Hypothalamus (tissue), 51 donors: ENCODE measurements at places on chromosomes 13 and 19.

DNA sequence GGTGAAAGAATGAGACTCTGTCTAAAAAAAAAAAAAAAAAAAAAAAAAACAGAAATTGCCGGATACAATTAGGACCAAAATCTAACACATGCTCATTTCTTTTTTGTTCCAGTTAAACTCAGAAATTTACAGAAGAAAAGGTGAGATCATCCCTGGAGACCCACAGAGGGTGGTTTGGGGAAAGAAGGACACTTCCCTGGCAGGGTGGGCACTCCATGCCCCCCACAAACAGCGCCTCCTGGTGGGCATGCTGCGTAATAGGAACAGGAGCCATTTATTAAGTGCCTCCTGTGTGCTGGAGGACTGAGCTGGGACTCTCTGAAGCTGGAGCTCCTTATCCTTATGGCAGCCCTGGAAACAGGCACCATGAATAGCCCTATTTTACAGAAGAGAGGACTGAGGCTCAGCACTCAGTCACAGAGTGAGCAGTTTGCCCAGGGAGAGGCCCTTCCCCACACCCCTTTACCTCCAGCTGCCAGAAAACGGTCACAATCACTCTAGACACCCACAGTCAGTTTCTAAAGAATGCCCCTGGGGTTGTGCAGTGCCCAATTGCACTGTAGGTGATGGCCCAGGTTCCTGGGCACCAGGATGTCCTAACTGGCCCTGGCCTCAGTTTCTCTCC is 10.1 kb downstream of the C19orf38 start:
- no peak for DNase-seq

DNA sequence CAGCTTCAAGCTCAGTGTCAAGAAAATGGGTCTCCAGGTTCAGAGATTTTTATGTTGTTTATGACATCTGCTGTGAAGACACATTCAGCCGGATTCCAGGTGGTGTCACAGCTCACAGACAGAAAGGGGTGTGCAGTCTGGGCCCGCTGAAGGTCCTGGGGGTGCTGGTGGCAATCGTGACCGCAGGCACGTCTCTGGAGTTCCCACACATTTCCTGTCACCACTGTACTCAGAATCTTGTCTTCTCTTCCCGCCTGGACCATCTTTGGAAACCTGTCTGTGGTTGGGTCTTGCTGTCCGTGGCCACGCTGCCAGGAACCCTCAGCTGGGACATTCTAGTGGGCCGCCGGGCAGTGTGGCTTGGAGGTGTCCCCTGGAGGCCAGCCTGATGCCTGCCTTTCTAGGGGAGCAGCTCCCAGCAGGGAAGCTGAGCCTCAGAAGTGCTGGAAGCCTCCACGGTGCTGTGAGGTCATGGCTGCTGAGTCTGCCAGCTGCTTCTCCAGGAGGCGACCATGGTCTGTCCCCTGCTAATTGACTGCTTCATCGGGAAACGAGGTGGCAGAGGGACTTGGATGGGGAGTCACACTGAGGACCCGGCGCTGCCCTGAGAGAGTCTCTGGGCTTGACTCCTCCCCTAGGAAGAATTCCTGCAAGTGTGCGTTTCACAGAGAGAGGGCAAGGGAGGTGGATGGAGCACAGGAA is 3.7 kb downstream of the TEX29 start:
- DNase-seq = no peak

- DNase-seq = no peak
Observed at GRCh38 chr13:73177017-73177416, 118.2 kb downstream of the KLF5 start.

- DNase-seq = no peak
Observed at GRCh38 chr19:49356382-49356781, 5.8 kb downstream of the TEAD2 start.

DNA sequence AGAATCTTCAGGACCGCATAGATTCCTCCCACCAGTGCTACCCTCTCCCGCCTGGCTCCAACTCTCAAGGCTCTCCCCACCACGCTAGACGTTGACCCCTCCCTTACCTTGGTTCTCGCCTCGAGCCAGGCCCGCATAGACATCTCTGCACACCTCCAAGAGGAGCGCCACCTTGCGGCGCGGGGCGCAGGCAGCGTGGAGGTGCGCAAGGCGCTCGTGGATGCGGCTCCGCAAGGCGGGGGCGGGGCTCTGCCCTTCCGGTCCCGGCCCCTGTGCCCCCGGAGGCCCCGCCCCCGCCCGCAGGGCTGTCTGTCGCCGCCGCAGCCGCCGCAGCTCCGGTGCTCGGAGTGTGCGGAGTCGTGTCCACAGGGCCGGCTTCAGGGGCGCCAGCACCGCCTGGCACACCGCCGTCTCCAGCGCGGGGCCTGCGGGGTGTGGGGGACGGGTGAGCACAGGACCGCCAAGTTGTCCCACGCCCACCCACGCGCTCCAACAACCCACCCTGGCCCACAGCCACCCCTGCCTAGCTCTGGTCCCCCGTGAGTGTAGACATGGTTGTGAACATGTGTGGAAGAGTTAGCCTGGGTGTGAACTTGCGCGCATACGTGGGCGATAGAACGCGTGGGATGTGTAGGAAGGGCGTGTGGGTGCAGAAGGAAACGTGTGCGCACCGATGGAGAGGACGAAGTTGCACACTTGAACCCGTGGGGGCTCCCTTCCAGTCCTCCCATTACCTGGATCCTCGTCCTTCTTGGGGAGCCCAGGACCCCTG is 8.1 kb downstream of the RINL start:
- peak; percentile 35 for DNase-seq

DNA sequence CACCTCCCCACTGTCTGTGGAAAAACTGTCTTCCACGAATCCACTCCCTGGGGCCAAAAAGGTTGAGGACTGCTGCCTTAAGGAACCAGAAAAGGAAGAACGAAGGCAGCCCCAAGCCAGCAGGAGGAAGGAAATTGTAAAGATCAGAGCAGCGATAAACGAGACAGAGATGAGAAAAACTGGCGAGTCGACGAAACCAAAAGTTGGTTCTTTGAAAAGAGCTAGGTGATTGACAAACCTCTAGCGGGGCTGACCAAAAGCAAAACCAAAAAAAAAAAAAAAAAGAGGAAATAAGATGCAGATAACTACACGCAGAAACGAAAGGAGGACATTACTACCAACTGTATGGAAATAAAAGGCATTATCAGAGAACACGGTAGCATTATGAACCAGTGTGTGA is 76.9 kb downstream of the GADD45B start:
- no peak for DNase-seq

- DNase-seq = no peak
Observed at GRCh38 chr13:75724752-75725517, 88.8 kb downstream of the LMO7 start.

DNA sequence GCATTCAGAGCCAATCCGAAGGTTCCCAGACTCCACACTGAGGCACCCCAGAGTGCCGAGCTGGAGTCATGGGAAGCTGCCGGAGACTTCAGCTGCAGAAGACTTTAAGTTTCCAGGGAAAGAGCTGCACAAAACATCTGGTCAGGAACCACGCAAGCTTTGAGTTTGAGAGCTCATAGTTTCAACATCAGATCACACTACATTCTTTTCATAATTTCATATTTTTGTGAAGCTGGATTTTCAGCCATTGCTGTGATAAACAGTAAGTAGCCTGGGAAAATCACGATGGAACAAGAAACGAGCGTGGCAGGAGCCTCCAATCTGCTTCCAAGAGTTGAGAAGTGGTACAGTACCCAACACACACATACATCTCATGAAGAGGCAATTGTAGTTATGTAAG is 25.5 kb upstream of the ATP12A start:
- DNase-seq = no peak

GRCh38 chr19:50745221-50745620 is 22.1 kb downstream of the CLEC11A start:
- DNase-seq = no peak

DNA sequence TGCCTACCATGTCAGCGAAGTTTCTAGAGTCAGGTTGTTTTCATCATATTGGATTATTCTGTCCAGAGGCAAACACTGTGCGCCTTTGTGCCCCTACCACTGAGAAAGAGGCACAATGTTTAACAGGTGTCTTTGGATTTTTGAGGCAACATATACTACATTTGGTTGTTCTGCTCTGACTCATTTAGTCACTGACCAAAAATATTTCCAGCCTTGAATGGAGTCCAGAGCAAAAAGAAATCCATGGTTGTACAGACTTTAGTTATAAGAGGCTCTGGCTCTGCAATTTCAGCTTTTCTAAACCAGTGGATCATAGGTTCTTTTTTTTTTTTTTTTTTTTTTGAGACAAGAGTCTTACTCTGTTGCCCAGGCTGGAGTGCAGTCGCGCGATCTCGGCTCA is 35.7 kb downstream of the LACC1 start:
- DNase-seq = no peak

DNA sequence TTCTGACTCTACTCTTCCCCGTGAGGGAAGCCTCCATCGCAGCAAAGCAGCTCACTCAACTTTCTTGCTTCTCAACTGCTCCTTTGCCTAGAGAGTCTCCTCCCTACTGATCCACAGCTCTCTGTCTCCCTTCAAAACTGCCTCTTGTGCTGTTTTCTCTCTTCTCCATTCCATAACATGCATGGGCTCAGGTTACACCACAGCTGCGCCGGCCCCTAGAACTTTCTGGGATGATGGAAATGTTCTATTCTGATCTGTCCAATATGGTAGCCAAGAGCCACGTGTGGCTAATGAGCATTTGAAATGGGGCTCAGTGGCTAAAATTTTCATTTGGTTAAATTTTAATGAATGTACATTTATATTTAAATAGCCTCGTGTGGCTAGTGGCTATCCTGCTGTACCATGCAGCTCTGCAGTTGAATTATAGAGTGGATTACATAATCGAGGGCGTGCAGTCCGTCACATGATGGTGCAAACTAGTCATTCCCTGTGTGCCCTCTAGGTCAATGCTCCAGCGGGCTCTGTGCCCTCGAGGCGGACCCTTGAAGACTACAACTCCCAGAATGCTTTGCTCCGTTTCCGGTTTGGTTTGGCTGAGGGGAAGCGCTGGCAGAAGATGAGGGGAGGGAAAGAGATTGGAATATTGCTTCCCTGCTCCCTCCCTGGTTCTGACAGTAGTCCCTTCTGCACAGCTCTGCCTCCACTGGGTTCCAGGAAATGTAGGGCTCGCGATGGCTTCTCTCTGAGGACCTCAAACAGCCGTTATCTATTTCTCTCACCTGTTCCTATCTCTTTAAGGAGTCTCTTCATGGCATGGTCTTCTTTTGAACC is 109.8 kb downstream of the CACNA1A start:
- DNase-seq = peak; percentile 18

- DNase-seq = no peak
Observed at GRCh38 chr13:41916173-41916954, 44.5 kb downstream of the VWA8 start.

DNA sequence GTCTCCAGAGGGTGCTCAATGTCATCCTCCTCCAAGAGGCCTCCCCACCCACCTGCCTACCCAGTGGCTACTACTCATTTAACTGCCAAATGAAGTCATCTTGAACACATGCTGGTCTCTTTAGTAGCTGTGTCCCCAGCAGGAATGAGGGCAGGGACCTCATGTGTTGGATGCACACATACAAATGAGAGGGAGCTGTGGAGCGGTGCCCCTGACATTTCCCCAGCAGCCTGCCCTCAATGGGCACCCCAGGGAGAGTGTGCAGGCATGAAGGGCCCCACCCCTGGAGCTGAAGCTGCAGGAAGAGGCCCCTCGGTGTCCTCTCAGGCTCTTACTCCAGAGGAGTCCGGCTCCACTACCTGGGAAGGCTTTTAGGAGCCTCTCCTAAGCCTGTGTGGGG is 1322.7 kb downstream of the UQCRFS1 start:
- no peak for DNase-seq

DNA sequence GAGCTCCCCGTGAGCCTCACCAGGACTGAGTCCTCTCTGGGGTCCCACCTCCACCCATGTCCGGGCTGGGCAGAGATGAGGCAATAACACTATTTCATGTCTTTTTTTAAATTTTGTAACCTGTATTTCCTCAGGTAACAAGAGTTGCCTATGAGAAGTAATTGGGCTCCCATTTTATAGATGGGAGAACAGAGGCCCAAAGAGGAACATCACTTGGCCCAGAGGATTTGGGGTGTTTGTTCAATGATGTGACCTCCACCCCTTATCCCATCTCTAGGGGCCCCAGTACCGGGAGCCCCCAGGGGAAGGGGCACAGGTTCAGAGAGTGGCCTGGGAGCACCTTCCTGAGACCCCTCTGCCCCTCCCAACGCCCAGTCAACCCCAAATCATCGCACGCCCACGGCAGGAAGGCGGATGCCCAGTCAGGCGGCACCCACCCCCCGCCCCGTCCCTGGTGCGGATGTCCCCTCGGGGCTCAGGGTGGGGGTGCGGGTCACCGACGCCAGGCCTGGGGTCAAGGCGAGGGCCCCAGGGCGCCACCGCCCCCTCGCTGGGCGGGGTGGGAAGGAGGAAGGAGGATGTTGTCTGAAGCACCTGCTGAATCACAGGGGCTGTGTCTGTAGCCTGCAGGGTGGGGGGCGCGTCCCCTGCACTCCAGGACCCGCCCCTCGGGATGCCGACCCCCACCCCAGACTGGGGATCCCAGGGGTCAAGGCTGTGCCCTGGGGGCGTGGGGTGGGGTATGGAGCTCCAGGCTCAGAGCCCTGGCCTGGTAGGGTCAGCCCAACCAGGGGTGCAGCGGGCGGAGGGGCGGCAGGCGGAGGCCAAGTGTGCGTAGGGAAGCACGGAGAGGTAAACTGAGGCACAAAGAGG is 9.0 kb upstream of the CIRBP start:
- no peak for DNase-seq

- DNase-seq = no peak
Observed at GRCh38 chr13:71360041-71360440, 507.0 kb downstream of the DACH1 start.

GRCh38 chr19:459724-460511 is 915 bp downstream of the SHC2 start:
- peak; percentile 22 for DNase-seq

DNA sequence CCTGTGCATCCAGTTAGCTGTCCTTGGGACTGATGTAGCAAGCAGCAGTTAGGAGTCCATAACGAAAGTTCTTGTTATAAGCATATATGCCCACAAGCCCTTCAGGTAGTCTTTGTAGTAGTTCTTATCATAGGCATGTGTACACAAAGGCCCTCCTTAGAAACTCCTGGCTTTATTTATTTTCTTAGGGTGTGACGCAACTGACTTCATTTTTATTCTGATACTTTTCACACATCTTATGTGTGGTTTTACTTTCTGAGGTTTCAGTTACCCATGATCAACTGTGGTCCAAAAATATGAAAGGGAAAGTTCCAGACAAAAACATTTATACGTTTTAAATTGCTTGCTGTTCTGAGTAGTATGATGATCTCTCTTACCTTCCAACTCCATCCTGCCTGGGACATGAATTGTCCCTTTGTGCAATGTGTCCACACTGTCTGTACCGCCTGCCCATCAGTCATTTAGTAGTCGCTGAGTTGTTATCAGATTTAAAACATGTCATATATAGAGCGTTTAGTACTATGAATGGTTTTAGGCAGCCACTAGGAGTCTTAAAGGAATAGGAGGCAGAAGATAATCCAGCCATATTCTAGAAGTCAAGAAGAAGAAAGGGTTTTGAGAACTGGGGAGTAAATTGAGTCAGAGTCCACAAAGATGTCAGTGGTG is 19.4 kb downstream of the GPC5 start:
- DNase-seq = no peak

DNA sequence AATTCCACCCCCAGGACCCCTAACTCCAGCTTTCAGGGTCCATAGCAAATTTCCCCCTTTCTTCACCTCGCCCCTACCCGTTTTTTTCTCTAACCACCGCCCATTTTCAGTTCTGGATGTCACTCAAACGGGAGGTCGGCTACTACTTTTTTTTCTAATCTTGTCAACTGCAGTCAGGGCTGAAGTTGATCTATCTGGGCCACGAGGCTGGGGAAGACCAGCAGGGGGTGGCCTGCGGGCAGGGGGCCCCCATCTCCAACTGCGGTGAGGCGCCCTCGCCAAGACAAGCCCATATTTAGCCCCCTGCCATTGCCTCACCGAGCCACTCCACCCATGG is 748 bp downstream of the LHFPL6 start:
- no peak for DNase-seq
